ENCODE measurements at places on chromosomes 7 and 10. TPM values are rescaled to one million over a fixed set of nuclear protein-coding genes. Genes with fewer than 3 reads are reported as not detected.

DNA sequence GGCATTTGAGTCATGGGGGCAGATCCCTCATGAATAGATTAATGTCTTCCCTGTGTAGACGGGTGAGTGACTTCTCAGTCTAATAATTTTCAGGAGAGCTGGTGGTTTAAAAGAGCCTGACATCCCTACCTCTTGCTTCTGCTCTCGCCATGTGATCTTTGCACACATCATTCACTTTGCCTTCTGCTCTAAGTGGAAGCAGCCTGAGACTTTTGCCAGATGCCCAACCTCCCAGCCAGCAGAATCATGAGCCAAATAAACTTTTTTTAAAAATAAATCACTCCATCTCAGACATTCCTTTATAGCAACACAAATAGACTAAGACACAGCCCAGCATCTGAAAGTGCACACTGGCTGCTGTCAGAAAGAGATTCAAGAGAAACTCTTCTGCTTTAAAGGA is 155.2 kb downstream of the ZNF365 start:
- no peak overlapping the region for H3K4me3 ChIP-seq
- no peaks in the 10 kb centered on the region for H3K36me3 ChIP-seq
- H3K27ac ChIP-seq = no peak overlapping the region
- no peaks in the 10 kb centered on the region for H3K4me1 ChIP-seq
- peak; percentile 18 for DNase-seq

DNA sequence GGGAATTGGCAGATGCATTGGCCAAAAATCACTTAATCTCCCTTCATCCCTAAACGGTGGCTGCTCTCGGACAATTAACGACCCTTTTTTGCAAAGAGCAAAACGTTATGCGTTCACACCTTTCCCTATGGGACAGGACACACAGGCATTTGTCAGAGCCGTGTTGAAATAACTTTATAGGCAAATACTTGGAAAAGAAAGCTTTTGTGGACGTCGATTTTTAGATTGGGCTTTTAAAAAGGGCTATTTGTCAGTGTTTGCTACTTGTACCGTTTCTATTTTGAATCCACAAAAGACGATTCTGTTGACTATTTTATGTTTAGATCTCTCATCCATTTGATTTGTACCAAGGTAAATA is 245.6 kb downstream of the SLC25A13 start:
- H3K4me1 ChIP-seq = peaks cover 6% of the 10 kb centered on the region
- peaks cover 5% of the 10 kb centered on the region for H3K27me3 ChIP-seq
- H3K4me3 ChIP-seq = peak overlapping the region; percentile 81
- no peaks in the 10 kb centered on the region for H3K36me3 ChIP-seq

DNA sequence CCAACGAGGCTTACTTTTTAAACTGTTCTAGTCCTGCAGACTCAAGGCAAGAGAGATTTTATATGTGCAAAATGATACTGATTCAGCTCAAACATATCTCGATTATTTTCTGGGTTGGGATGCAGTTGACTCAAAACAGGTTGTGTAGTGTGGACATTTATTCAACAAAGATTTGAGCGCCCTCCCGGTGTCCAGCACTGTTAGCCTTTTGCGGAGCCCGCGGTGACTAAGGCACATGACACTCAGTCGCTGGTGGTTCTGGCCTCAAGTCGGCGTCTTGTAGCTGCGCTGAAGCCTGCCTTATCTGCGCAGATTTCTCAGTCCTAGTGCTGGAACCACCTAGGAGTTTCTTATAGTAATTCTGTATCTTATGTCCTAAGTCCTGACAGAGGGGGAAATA is 938 bp upstream of the CADPS2 start:
- peak; percentile 75 for DNase-seq
- H3K27me3 ChIP-seq = no peaks in the 10 kb centered on the region
- no peak overlapping the region for H3K27ac ChIP-seq
- H3K4me3 ChIP-seq = peak overlapping the region; percentile 90
- H3K4me1 ChIP-seq = peaks cover 4% of the 10 kb centered on the region

The LOXL4 gene
- total RNA-seq = 41.2 TPM

GRCh38 chr10:37269554-37270256 is 144.3 kb downstream of the ANKRD30A start:
- H3K36me3 ChIP-seq = no peaks in the 10 kb centered on the region
- no peaks in the 10 kb centered on the region for H3K4me1 ChIP-seq
- H3K4me3 ChIP-seq = no peak overlapping the region
- no peak overlapping the region for H3K27ac ChIP-seq

The CTTNBP2 gene
- total RNA-seq = 4.9 TPM

GRCh38 chr7:88147949-88148348 is 71.9 kb downstream of the SRI start:
- H3K4me3 ChIP-seq = no peak overlapping the region
- no peaks in the 10 kb centered on the region for H3K36me3 ChIP-seq
- H3K27me3 ChIP-seq = no peaks in the 10 kb centered on the region
- no peaks in the 10 kb centered on the region for H3K4me1 ChIP-seq

DNA sequence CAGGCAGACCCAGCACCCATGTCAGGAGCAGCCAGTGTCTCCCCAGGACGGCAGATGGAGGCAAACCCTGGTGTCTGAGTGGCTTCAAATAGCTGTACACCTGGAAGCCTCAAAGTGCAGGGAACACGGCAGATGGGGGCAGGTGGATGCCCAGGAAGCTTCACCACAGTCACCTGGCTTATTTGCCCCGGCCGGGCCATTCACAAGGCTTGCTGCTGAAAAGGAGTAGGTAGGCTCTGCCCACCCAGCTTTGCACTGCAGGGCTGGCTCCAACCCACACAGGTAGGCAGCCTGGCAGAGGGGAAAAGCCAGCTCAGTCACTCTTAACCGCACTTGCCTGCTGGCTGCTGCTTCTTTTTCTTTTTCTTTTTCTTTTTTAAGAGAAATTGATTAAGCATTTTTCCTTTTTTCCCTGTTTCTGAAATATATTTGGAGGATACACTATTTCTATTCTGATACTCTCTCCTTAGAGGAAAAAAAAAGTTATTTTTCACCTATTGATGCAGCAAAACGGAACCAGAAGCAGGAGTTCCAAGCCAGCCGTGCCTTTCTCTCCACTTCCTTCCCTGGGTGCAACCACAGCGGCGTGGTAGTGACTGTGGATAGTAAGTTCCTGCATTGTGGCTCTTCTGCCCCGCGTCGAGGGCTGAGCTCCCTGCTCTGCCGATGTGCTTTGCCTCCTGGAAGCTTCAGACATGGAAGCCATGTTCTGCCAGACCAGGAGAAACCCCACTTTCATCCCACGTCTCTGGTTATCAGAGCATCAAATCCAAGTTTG is 118.3 kb downstream of the KLF6 start:
- H3K4me3 ChIP-seq = no peak overlapping the region
- no peak overlapping the region for H3K27ac ChIP-seq
- H3K27me3 ChIP-seq = no peaks in the 10 kb centered on the region
- H3K36me3 ChIP-seq = no peaks in the 10 kb centered on the region
- no peak for DNase-seq

- peak overlapping the region; percentile 52 for H3K4me3 ChIP-seq
- no peak for DNase-seq
- H3K27ac ChIP-seq = no peak overlapping the region
- peaks cover 3% of the 10 kb centered on the region for H3K4me1 ChIP-seq
- no peaks in the 10 kb centered on the region for H3K36me3 ChIP-seq
Measured at GRCh38 chr10:102410429-102411073, 8.0 kb downstream of the PSD start.

The MOSPD3 gene
- 18.8 TPM for total RNA-seq

The MAGI2 gene
- total RNA-seq = 5.8 TPM

The SYT15B gene
- 1.5 TPM for total RNA-seq

DNA sequence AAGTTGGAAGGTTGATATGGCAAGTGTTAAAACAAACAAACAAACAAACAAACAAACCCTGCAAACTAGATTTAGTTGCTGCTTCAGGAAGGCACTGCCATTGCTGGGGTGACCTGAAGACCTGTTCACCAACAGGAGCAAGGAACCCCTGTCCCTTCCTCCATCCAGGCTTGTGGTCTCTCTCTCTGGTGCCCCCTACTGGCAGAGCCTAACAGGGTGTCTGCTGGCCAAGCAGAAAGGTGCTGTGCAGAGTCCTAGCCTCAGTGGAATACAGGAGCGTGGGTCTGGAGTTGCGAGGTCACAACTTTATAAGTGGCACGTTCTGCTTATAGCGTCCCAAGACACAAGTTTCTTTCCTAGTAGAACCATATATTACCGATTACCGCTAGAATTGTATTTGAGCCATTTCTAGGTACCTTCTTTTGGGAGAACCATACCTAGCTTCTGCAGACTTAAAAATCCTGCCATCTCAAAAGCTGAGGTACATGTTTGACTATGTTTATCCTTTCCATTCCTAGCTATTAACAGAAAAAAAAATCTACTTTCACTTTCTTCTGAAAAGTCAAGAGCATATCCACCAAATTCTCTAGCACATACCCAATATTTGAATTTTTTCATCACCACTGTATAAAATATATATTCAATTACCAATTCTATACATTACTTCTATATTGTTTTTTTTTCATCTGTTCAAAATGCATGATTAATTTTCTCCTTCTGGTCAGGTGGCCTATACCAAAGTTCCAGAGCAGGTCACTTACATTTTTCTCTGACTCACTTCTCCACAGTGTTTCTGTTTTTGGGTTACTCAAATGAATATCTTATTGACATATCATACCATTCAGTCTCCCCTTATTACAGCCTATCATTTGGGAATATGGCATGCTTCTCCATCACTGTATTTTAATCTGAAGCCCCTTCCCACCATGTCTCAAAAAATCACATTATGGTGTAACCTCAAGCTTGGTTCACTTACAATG is 29.1 kb upstream of the CALD1 start:
- H3K27me3 ChIP-seq = no peaks in the 10 kb centered on the region
- H3K4me3 ChIP-seq = no peak overlapping the region
- no peaks in the 10 kb centered on the region for H3K36me3 ChIP-seq

GRCh38 chr10:122040786-122041185 is 51.8 kb downstream of the TACC2 start:
- peaks cover 4% of the 10 kb centered on the region for H3K27me3 ChIP-seq
- DNase-seq = no peak
- no peak overlapping the region for H3K27ac ChIP-seq
- no peak overlapping the region for H3K4me3 ChIP-seq
- no peaks in the 10 kb centered on the region for H3K36me3 ChIP-seq

DNA sequence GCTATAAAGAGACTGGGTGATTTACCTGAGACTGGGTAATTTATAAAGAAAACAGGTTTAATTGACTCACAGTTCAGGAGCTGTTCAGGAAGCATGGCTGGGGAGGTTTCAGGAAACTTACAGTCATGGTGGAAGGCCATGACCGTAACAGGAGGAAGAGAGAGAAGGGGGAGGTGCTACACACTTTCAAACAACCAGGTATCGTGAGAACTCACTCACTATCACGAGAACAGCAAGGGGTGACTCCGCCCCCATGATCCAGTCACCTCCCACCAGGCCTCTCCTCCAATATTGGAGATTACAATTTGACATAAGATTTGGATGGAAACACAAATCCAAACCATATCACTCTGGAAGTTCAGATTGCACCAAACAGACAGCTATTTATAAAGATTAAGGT is 59.8 kb upstream of the ARHGAP21 start:
- no peak overlapping the region for H3K4me3 ChIP-seq
- H3K4me1 ChIP-seq = no peaks in the 10 kb centered on the region
- no peaks in the 10 kb centered on the region for H3K36me3 ChIP-seq
- H3K27me3 ChIP-seq = no peaks in the 10 kb centered on the region
- no peak overlapping the region for H3K27ac ChIP-seq
- DNase-seq = no peak

The NYAP1 gene
- total RNA-seq = 2.6 TPM

GRCh38 chr7:40604601-40605438 is 470.0 kb downstream of the SUGCT start:
- H3K27ac ChIP-seq = no peak overlapping the region
- peak; percentile 39 for DNase-seq
- H3K4me1 ChIP-seq = no peaks in the 10 kb centered on the region
- H3K27me3 ChIP-seq = no peaks in the 10 kb centered on the region
- H3K4me3 ChIP-seq = no peak overlapping the region

DNA sequence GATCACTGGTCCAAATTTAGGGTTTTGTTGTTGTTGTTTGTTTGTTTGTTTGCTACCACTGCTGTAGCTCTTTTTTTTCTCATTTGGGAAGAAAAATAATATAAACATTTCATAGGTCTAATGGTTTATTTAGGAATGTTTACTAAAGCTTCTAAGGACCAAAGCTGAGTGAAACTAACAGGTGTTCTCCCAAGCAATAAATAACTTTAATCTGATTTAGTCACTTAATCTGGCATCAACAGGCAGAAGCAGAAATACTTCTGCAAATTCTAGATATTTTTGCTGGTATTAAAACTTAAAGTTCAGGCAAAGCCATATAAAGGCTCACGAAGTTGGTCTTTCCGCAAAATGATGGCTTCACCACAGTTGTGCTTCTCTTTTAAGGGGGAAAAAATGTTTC is 144.5 kb upstream of the YAE1 start:
- no peak overlapping the region for H3K4me3 ChIP-seq
- H3K36me3 ChIP-seq = no peaks in the 10 kb centered on the region
- no peaks in the 10 kb centered on the region for H3K4me1 ChIP-seq
- H3K27ac ChIP-seq = no peak overlapping the region

The PTF1A gene
- not detected for total RNA-seq

- no peaks in the 10 kb centered on the region for H3K36me3 ChIP-seq
- DNase-seq = no peak
- no peaks in the 10 kb centered on the region for H3K4me1 ChIP-seq
Measured at GRCh38 chr7:132270517-132270916, 305.8 kb downstream of the PLXNA4 start.

The TMEM184A gene
- total RNA-seq = 1.8 TPM

DNA sequence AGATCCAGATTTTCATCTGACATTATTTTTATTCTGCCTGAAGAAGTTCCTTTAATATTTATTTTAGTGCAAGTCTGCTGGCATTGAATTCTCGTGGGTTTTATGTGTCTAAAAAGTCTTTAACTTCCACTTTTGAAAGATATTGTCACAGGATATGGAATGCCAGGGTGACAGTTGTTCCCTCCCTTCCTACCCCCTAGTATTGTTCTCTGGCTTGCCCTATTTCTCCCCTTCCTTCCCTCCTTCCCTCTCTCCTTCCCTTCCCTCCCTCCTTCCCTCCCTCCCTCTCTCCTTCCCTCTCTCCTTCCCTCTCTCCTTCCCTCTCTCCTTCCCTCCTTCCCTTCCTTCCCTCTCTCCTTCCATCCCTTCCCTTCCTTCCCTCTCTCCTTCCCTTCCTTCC is 14.9 kb downstream of the OLAH start:
- no peaks in the 10 kb centered on the region for H3K27me3 ChIP-seq
- no peaks in the 10 kb centered on the region for H3K36me3 ChIP-seq
- no peak overlapping the region for H3K4me3 ChIP-seq
- no peaks in the 10 kb centered on the region for H3K4me1 ChIP-seq
- no peak for DNase-seq

GRCh38 chr10:49312246-49312869 is 13.4 kb downstream of the C10orf71 start:
- no peaks in the 10 kb centered on the region for H3K27me3 ChIP-seq
- no peak for DNase-seq
- no peaks in the 10 kb centered on the region for H3K4me1 ChIP-seq
- no peak overlapping the region for H3K4me3 ChIP-seq
- H3K27ac ChIP-seq = no peak overlapping the region

GRCh38 chr7:77425101-77426051 is 9.2 kb upstream of the GSAP start:
- H3K27me3 ChIP-seq = no peaks in the 10 kb centered on the region
- peaks cover 32% of the 10 kb centered on the region for H3K4me1 ChIP-seq
- H3K4me3 ChIP-seq = peak overlapping the region; percentile 38
- no peaks in the 10 kb centered on the region for H3K36me3 ChIP-seq
- H3K27ac ChIP-seq = peak overlapping the region; percentile 82

- no peaks in the 10 kb centered on the region for H3K27me3 ChIP-seq
- peak overlapping the region; percentile 68 for H3K4me3 ChIP-seq
- H3K36me3 ChIP-seq = no peaks in the 10 kb centered on the region
- peaks cover 17% of the 10 kb centered on the region for H3K4me1 ChIP-seq
- DNase-seq = no peak
Measured at GRCh38 chr7:140062118-140062527, 628 bp downstream of the PARP12 start.
